ENCODE measurements at places on chromosomes 12 and 14.

DNA sequence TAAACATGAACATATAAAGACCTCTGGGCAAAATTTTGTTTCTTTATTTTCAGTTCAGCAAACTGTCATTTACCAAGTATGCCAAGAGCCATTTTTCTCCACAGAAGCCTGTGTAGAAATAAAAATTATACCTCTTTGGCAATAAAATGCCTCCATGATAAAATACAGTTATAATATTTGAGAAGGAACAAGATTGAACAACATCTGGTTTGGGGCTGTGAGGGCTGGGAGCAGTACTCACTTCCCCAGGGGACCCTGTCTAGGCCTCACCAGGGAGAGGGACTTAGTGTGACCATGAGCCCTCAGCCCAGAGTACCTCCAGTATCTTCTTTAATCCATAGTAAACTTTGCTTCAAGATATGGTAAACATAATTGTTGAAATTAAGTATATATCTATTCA lies 65.1 kb downstream of the DAAM1 start:
- no peak overlapping the region for H3K27ac ChIP-seq
- no peak overlapping the region for H3K4me3 ChIP-seq
- DNase-seq = no peak
- H3K27me3 ChIP-seq = no peaks in the 10 kb centered on the region

DNA sequence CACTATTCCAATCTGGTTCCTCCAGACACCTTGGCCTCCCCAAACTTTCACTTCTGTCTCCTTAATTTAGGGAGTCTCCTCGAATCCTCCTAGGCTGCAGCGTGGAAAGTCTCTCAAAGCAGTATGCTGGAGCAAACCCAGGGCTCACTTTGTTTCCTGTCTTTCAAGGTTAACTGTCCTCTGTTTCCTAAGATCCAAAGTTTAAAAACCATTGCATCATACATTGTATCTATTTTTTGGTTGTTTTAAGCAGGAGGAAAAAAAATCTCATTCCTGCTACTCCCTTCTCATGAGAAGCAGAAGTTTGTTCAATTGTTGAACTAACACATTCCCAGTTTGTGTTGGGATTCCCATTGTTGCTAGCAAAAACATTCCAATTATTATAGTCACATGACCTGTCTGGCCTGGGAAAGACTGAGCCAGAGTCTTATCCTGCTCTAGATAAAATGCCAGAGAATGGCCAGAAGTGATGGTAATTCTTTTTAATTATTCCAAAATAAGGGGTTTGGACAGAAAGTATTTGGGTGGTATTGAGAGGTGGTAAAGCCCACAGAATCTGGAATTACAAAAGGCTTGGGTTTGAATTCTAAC lies 67.3 kb downstream of the HSPB8 start:
- no peaks in the 10 kb centered on the region for H3K36me3 ChIP-seq
- no peak overlapping the region for H3K27ac ChIP-seq
- no peak overlapping the region for H3K4me3 ChIP-seq
- H3K27me3 ChIP-seq = no peaks in the 10 kb centered on the region

- H3K27me3 ChIP-seq = peaks cover 13% of the 10 kb centered on the region
- H3K4me1 ChIP-seq = no peaks in the 10 kb centered on the region
- H3K27ac ChIP-seq = no peak overlapping the region
- no peak for DNase-seq
- H3K4me3 ChIP-seq = no peak overlapping the region
- H3K36me3 ChIP-seq = no peaks in the 10 kb centered on the region
Observed at GRCh38 chr14:90345239-90345557, 13.5 kb upstream of the NRDE2 start.

DNA sequence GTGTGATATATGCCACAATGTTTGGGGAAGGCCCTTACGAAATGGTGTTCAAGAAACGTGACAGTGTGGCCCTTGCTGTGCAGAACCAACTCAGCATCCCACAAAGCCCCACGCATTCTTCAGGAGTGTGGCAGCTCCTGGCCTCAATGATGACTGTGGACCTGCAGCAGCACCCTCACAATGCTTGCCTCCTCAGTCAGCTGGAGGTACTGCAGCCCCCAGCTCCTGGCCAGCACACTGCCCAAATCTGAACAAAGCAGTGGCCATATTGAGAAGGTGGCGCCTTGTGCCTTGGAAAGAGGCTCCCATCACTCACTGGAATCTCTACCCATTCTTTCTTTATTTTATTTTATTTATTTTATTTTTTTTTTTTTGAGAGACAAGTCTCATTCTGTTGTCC lies 10.4 kb downstream of the POLE2 start:
- H3K27me3 ChIP-seq = no peaks in the 10 kb centered on the region
- no peak for DNase-seq
- H3K27ac ChIP-seq = no peak overlapping the region
- no peaks in the 10 kb centered on the region for H3K4me1 ChIP-seq
- no peaks in the 10 kb centered on the region for H3K36me3 ChIP-seq

- peaks cover 2% of the 10 kb centered on the region for H3K36me3 ChIP-seq
- no peak overlapping the region for H3K27ac ChIP-seq
- no peaks in the 10 kb centered on the region for H3K27me3 ChIP-seq
- H3K4me3 ChIP-seq = no peak overlapping the region
Observed at GRCh38 chr12:118574288-118574687, 197.9 kb downstream of the SUDS3 start.

DNA sequence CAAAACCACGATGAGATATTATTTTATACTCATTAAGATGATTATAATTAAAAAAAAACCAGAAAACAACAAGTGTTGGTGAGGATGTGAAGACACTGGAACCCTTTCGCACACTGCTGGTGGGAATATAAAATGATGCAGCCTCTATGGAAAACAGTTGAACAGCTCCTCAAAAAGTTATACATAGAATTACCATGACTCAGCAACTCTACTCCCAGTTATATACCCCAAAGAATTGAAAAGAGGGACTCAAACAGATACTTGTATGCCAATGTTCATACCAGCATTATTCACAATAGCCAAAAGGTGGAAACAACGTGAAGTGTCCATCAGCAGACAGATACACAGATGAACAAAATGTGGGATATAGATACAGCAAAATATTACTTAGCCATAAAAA lies 53.1 kb downstream of the TAOK3 start:
- H3K4me1 ChIP-seq = peaks cover 13% of the 10 kb centered on the region
- H3K4me3 ChIP-seq = no peak overlapping the region
- no peak overlapping the region for H3K27ac ChIP-seq
- no peak for DNase-seq
- peaks cover 11% of the 10 kb centered on the region for H3K36me3 ChIP-seq
- H3K27me3 ChIP-seq = no peaks in the 10 kb centered on the region

Measured in effector memory CD8-positive, alpha-beta T cell (primary cell).